ENCODE measurements at places on chromosomes 7 and 10.

GRCh38 chr7:51727441-51727840, 410.8 kb upstream of the COBL start:
- DNase-seq, result no peak

DNA sequence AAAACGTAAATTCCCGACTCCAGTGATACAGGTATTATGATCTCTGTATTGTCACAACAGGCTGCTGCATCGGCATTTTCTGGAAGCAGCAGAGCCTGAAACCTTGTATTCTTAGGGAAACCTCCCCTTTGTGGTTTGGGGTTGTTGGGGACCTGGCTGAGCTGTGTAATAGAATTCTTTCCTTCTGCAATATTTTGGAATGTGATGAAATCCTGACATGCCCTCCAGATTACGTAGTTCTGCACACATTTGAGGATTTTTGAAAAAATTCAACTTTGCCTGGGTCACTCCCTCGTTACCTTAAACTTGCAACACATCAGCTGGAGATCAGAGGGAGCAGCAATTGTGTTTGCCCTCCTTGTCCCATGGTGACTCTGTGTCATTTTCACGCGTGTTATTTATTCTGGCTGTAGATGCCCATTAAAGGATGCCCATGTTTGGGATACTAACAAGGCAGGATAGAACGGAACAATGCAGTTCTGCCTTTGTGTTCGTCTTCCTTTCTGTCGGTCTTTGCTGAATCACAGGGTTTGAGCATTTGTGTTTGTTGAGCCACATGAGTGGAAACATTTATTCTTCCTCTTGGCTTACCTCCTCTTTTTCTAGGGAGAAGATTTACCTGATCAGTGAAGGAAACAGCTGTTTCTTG, 181.7 kb downstream of the TCF7L2 start:
- DNase-seq, result no peak

GRCh38 chr7:2191016-2191415, 41.7 kb downstream of the MAD1L1 start:
- DNase-seq, result no peak

DNA sequence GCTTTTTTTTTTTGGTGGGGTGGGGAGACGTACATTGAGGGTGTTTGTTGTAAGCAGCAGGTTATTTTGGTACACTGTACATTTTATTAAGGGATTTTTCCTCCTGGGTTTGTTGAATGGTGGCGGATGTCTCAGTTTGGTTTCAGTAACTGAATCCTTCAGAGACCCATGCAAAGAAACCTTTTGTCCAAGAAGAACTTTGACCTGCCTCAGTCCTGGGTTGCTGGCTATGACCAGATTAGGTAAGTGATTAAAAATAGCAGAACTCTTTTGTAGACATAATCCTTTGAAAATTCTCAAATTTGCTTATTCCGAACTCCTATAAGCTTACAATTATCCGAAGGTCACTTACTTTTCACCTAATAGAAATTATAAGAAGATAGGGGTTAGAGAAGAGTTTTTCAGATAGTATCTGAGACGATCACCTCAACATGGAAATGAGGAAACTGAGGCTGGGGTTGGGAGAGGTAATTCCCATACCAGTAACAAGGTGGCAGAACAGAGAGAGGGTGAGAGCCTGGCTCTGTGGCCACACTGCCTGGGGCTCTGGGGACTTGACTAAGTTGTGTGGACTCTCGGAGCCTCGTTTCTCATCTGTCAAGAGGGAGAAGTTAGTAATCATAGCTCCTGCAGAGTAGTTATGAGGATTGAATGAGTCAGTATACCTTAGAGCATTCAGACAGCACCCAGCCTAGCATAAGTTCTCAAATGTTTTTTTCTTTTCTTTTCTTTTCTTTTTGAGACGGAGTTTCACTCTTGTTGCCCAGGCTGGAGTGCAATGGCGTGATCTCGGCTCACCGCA, 87.4 kb downstream of the CCNY start:
- no peak for DNase-seq

DNA sequence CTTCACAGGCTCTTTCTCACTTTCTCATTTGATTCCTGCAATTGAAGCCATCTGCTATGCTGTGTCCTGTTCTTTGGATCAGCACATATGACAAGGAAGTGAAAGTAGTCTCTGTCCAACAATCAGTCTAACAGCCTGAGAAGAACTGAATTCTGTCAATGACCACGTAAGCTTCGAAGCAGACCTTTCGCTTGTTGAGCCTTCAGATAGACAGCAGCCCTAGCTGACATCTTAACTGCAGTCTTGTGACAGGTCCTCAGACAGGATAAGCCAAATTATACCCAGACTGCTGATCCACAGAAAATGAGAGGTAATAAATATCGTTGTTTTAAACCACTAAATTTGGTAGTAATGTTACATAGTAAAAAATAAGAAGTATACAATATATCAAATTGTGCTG, 691.0 kb upstream of the LRRTM3 start:
- no peak for DNase-seq

DNA sequence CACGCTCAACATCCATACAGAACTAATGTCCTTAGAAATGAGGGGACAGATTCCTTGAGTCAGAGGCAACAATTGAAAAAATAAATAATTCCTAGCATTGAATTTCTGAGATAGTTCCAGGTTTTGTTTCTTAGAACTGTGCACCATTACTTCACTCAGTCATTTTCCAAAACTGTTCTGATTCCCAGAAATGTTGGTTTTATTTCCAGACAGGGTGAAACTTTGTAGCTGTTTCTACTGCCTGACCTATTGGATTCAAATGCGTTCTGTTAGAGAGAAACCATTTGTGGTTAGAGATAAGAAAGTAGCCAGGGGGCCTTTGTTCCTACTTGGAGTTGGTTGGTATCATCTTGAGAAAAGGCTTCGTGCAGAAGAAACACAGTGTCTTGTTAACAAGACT, 8.1 kb upstream of the DEPP1 start:
- DNase-seq, result no peak

GRCh38 chr10:48364659-48365405, 58.4 kb downstream of the MAPK8 start:
- DNase-seq, result no peak

DNA sequence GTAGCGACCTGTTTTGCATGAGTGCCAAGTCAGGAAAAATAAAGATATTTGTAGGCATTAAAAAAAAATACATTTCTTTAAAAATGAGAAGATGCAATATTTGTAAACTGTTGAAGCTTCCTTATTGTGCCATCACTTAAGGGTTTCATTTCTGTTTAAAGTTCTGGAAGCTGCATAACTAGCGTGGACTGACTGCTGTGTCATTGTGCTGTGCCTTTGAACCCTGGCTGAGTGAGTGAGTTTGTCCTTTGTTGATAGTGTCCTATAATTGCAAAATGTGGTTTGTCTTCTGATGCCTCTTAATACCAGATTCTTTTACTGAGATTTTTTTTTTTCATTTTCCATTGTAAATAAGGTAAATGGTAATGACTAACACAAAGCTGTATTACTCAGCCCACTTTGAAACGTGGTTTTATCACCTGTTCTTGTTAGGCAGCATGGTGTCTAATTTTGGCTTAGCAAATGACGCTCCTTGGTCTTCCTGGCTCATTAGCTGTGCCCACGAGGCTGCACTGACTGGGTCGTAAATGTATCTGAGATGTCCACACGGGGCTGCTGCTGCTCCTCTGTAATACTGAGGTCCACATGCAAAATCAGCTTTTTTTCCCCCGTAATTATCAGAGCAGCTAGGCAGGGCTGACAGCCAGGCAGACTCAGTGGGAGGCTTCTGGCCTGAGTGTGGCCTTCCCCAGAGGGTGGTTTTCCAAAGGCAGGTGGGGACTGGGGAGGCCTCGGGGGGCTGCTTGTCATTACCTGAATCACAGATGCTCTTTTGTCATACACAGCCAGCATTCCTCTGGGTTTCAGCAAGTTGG, 14.8 kb downstream of the ZSCAN25 start:
- no peak for DNase-seq

GRCh38 chr10:70459061-70459773, 17.7 kb upstream of the NODAL start:
- no peak for DNase-seq
